ENCODE measurements at places on chromosomes 3 and 15.

DNA sequence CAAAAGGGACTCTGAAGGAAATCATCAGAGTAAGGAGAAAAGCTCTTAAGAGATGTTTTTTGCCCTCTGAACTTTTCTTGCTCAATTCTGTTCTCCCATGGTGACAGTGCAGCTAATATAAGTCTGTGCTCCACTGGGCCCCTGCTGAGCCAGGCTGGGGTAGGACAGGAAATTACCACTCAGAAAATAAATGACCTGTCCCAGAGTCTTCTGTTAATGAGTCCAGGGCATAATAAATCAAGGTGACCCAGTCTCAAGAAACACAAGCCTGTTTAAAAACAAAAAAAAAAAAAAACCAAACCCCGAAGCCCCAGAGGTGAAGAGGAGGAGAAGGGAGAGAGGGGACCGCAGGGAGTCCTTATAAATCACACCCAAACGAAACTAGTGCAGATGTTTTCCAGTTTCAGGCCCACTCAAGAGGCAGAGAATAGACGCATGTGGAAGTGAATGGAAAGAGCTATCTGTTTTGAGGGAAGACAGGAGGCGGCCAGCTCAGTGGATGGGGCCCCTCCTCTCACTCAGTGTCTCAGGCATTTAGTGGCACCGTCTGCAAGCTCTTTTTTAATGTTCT lies 59.8 kb upstream of the BOC start:
- no peak for DNase-seq

DNA sequence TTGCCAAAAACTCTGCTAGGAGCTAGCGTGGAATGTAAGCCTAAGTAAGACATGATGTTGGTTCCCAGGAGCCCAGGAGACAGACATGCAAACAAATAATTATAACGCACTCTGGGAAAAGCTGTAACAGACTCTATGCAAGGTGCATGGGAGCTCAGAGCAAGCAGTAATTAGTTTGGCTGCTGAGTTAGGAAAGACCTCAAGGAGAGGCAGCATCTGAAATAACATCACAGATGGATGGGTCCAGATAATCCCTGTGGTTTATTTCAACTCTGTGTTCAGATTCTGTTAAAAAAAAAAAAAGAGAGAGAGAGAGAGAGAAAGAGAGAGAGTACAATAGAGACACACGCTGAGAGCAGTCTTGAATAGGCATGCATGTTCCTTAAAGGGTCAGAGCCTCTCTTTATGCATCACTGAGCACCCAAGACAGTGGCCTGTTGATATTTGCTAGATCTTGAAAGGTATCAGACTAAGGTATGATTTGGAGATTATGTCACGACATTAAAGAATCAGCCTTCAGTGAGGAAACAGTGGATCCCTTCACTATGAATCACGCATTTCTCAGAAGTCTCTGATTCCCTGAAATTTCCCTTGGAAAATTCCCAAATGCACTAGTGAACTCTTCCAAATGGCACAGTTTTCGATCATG lies 124.4 kb upstream of the LIPC start:
- DNase-seq = peak; percentile 39

GRCh38 chr3:37287776-37288175 lies 113.4 kb upstream of the LRRFIP2 start:
- peak; percentile 68 for DNase-seq

- DNase-seq = no peak
These were observed 36.1 kb downstream of the LIPC start for GRCh38 chr15:58467722-58468423.

DNA sequence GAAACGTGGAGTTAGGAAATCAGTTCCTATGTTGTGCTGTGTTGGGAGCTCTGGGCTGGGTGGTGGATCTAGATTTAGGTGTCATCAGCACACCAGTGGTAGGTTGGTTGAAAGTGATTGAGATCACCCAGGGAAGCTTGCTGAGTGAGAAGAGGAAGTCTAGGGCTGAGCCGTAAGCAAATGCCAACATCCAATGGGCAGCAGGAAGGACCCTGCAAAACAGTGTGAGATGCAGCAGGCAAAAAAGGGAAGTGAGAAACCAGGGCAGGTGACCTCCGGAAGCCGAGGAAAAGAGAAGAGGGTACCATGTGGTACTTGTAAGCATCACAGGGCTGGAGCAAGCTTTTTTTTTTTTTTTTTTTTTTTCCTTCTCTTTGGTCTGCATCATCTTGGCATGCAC lies 15.9 kb upstream of the COPG1 start:
- DNase-seq = no peak

DNA sequence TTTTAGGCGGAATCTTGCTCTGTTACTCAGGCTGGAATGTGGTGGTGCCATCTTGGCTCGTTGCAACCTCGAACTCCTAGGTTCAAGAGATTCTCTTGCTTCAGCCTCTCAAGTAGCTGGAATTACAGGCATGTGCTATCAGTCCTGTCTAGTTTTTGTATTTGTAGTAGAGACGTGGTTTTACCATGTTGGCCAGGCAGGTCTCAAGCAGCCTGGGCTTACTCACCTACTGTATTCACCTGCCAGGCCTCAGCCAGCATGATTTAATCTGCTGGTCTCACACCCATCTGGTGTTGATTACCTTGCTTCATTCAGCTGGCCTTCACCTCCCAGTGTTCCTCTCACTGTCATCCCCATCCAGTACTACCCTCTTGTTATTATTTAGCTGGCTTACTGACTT lies 102.0 kb downstream of the IL12A start:
- no peak for DNase-seq
